ENCODE measurements at places on chromosomes 1 and 21. TPM values are rescaled to one million over a fixed set of nuclear protein-coding genes. Genes with fewer than 3 reads are reported as not detected.

ESRRG gene
- not detected for total RNA-seq

- DNase-seq: no peak
Measured at GRCh38 chr1:91684481-91685196, 184.0 kb downstream of the CDC7 start.

DNA sequence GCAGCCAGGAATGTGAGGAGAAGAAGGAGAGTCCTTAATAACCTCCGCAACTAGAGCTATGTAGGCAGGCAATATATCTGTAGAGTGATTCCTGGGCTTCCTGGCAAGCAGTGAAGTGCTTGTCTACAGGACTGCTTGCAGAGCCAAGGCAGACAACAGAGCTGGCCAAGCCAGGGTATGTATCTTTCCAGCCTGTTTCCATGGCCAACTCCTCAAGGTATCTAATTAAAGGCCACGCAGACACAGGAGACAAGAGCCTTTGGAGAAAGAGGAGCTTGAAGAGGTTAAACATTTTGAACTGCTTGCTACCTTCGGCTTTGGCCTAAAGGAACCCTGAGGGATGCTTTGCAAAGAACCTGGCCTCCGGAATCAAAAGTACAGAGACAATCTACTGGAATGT lies 137.4 kb downstream of the PIGK start:
- DNase-seq: no peak

GJA8 gene
- total RNA-seq: not detected

- no peak for DNase-seq
Measured at GRCh38 chr21:30717105-30717504, 1.5 kb downstream of the KRTAP21-3 start.

DNA sequence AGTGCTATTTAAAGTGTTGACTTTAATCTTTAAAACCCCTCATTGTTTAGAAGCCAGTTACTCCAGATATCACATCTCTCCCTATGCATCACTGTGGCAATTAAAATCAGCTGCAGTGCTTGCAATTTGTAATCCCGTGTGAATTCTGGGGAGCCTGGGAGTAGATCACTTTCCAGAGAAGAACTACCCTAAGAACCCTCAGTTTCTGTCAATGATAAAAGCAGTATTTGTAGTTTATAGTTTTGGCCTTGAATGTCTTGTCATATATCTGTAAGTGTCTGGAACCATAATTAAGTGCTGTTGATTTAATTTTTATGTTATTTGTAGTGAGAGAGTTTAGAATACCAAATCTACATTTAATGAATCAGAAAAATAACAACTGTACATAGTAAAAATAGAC lies 5.5 kb upstream of the SPAG17 start:
- DNase-seq: no peak

- no peak for DNase-seq
Measured at GRCh38 chr21:25313829-25314228, 293.5 kb downstream of the MRPL39 start.

GRCh38 chr1:197312163-197312562 lies 44.1 kb downstream of the CRB1 start:
- peak; percentile 23 for DNase-seq

DNA sequence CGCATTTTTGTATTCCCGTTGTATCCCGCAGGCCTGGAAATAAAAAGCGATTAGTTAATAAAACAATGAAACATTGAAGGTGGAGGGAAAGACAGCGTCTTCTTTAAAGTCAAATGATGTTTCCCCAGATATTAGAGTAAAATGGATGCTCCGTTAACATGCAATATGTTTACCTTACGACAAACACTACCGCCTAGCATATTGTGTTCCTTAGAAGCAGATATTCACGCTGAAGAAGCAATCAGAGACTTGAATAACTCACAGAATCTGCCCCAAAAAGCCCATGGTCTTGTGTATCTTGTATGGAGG lies 583 bp upstream of the B4GALT3 start:
- DNase-seq: no peak

Data from HCT116 (cell line).